Airway epithelial cell (primary cell): ENCODE measurements at places on chromosomes 12 and 14. TPM values are rescaled to one million over a fixed set of nuclear protein-coding genes. Genes with fewer than 3 reads are reported as not detected.

Gene SERPINA6
- total RNA-seq: not detected in 2 replicates

Gene SUSD6
- total RNA-seq: 12.5 and 15.3 TPM in 2 replicates

Gene GPR135
- total RNA-seq: 0.14 and 0.63 TPM in 2 replicates

Gene PTPRO
- 0.21 and 0.23 TPM in 2 replicates for total RNA-seq

Gene FITM1
- total RNA-seq: not detected in 2 replicates

Gene CAPRIN2
- 17.2 and 26.7 TPM in 2 replicates for total RNA-seq
